ENCODE measurements at places on chromosomes 5 and 9. TPM values are rescaled to one million over a fixed set of nuclear protein-coding genes. Genes with fewer than 3 reads are reported as not detected.

OTP gene
- total RNA-seq: not detected

WDR38 gene
- not detected for total RNA-seq

PCDHGB3 gene
- total RNA-seq: 3.4 TPM

CACNA1B gene
- total RNA-seq: not detected

GRCh38 chr9:93683331-93684134 lies 107.1 kb downstream of the PHF2 start:
- no peak for DNase-seq

GRCh38 chr9:24479361-24480059 lies 66.2 kb downstream of the IZUMO3 start:
- no peak for DNase-seq

DNA sequence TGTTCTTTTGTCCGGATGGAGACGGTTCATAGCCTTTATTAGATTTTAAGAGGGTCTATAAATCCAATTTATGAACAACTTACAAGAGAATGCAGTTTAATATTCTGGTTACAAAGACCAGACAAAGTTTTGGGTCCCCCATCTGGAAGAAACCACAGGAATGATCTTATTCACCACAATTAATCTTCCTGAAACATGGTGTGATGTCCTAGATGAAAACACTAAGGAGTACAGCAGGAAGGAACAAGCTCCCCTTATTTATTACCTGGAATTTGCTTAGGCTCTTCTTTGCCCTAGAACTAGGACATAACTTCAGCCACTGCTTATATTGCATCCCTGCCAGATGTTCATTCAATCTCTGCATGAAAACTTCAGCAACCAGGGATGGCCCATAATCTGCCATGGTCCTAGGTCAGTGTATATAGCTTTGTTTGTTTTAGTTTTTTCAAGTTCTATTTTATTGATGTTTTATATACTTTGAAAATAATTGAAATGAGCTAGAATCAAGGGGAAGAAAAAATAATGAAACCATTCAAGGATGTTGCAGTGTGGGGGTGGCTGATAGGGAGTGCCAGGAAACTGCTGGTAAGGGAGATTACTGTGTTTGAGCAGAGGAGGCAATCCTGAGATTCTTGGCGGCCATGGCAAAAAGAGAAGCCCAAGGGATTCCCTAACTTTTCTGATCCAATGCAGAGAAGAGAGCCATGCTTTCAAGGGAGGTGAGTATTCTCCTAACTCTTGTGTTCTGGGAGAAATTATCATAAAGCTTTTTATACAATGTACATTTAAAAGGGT lies 16.8 kb downstream of the TXNDC8 start:
- no peak for DNase-seq

DNA sequence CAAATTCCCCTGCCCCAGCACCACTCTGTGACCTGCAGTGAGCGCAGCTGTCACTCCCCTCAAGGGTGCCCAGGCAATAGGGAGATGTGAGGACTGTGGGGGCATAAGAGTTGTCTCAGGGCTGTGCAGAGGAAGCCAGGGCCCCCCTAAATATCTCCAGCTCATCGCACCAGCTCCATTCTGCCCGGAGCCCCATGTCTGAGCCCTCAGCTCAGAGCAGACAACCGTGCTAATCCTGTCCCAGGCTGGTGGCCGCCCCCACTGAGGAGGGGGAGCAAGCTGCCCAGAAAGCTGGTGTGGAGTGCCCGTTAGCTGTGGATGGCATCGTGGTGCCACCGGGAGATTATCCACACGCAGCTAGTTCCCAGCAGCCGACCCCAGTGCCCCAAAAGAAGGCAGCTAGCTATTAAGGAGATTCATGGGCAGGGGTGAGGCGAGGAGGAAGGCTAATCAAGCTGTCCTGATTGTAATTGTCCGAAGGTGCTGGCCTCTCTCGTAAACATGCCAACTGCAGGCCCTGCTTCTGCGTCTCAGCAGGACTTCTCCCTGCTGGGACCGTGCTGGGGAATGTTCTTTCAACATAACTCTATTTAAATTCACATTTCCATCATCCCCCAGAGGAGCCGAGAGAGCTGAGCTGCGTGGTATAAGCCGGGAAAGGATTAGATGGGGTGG lies 17.0 kb upstream of the FIBCD1 start:
- DNase-seq: no peak

DNA sequence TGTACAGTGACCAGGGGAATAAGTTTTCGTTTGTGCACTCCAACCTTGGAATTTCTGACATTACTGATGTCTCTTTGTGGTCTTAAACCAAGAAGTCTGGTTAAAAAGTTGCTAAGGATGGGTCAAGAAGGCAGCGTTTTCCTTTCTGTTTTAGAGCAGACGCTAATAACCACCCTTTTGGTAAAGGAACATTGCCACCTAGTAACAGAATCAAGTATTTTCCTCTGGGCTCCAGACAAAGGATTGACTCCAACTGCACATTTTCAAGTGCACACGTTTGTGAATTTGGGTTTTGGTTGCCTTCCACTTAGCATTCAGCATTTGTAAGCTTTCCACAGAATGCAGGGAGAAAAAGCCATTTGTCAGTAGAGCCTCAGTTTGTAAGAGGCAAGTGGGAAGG lies 22.2 kb upstream of the CEP78 start:
- no peak for DNase-seq

- DNase-seq: no peak
Measured at GRCh38 chr9:21998026-21998425, 3.4 kb downstream of the CDKN2B-AS1 start.

- DNase-seq: no peak
Measured at GRCh38 chr5:129398026-129398678, 61.9 kb upstream of the ADAMTS19 start.

DNA sequence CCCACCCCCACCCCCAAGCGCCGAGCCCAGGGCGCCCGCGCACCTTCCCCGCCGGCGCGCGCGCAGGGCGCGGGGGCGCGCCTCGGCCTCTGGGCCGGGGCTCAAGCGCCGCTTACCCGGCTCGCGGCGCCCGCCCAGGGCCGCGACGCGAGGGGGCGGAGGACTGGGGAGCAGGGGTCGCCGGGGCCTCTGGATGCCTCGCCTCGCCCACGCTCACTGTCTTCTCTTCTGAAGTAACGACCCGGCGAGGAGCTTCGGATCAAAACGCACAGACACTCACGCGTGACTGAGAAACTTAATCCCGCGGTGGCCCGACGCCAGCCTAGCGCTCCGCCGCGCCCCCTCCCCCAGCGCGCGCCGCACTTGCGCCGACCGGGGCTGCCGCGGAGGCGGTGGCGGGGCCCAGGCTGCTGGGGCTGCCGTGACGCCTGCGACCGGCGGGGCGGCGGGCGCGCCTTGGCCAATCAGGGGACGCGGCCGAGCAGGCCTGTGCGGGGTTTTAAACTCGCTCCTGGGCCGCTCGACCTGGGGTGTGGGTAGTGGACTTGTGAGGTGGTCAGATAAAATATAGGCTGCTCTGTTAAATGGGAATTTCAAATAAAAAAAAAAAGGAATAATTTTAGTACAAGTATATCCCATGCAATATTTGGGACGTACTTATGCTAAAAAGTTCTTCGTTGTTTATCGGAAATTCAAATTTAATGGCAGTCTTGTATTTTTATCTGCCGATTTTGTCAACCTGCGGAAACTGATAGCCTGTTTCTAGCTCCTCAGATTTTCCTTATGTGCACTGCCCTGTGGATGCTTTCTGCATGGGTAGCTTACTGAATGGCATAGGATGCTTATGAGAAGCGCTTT lies at the start of gene MPDZ:
Gene MPDZ (minus strand): TSS at position 409 of the 858 bp plus-strand sequence. CDS start 29,377 bp downstream, outside the sequence.
- DNase-seq: peak; percentile 17

GRCh38 chr9:112629671-112630485 lies 88.0 kb downstream of the INIP start:
- no peak for DNase-seq

DNA sequence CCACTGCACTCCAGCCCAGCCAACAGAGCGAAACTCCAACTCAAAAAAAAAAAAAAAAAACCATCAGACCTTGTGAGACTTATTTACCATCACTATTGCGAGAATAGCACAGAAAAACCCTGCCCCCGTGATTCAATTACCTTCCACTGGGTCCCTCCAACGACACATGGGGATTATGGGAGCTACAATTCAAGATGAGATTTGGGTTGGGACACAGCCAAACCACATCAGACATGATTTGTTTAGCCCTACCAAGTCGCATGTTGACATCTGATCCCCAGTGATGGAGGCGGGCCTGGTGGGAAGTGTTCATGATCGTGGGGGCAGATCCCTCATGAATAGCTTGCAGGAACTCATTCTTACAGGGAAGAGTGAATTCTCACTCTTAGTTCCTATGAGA lies 26.6 kb downstream of the MYO10 start:
- no peak for DNase-seq

DNA sequence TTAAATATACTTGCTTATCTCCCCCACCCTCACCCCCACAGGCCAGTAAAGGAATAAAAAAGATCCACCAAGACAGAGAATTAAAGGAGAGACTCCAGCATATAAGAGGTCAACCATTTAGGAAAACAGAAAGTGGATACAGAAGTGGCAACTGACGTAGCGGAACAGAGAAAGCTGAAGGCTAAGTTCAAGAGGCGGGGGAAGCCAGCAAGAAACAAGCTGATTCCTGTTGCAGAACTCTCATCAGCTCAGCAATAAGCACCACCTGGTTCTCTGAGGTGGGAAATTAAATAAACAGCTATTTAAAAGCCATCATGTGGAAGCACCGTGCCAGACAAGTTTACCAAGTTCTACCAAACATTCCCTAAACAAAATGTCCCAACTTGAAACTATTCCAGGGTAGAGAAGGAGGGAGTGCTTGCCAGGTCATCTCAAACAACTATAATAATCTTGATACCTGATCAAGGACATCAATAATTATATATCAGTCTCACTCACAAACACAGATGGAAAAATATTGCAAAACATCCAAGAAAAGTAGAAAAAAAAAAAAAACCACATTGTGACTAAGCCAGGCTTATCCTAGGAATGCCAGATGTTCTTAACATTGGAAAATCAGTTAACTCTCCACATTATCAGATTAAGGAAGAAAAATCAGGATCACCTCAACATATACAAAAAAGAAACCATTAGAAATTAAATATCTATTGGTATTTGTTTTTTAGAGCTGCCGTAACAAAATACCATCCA lies 7.3 kb upstream of the ARL15 start:
- no peak for DNase-seq

GRCh38 chr9:5575000-5575399 lies 53.9 kb upstream of the RIC1 start:
- no peak for DNase-seq

- peak; percentile 78 for DNase-seq
Measured at GRCh38 chr5:1010181-1010510, 1.5 kb downstream of the NKD2 start.

DNA sequence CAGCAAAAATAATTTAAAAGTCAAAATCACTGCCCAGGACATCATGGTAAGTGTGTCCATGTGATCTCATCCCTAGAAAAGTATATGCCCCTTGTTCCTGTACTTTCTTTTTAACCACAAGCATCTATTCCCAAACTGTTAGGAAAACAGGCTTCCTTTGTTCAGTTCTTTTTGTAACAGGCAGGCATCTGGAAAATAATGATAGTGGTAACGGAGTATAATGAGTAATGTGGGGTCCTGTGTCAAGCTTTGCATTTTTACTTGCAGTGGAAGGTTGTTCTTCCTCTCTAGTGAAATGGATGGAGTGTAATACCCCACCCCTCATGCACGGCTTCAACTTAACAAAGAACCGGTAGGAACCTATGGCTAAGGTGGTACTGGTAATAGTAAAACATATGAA lies 532.1 kb downstream of the CTNND2 start:
- DNase-seq: no peak

DNA sequence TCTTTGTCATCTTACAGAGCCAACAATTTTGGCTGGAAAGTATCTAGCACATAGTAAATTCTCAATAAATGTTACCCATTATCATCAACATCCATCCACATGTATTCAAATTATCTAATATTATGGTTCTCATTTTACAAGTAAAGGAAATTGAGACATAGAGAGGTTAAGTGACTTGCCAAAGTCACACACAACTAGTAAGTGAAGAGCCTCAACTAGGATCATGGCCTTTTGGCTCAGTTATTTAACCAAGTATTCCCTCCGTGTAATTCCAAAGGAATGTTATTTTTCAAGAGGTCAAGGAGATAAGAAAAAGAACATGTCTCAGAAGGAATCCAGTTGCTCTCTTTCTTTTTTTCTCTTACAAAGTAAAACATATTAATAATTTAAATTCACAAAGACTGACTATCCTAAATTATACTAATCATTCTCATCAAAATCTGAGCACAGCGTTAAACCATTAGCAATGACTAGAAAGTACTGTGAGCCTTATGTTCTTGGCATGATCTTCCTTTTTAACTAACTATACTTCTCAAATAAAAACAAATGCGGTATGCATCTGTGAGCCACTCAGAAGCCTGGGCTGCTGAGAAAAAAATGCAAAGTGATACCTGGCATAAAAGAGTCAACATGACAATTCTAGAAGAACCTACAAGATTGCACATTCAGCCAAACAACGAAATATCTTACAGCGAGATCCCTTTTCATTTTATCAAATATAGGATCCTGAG lies 350.9 kb downstream of the GLIS3 start:
- DNase-seq: no peak

GRCh38 chr9:115006660-115007059 lies 76.3 kb upstream of the TNFSF8 start:
- DNase-seq: no peak

- no peak for DNase-seq
Measured at GRCh38 chr9:95726756-95727155, 148.7 kb upstream of the ERCC6L2 start.

DNA sequence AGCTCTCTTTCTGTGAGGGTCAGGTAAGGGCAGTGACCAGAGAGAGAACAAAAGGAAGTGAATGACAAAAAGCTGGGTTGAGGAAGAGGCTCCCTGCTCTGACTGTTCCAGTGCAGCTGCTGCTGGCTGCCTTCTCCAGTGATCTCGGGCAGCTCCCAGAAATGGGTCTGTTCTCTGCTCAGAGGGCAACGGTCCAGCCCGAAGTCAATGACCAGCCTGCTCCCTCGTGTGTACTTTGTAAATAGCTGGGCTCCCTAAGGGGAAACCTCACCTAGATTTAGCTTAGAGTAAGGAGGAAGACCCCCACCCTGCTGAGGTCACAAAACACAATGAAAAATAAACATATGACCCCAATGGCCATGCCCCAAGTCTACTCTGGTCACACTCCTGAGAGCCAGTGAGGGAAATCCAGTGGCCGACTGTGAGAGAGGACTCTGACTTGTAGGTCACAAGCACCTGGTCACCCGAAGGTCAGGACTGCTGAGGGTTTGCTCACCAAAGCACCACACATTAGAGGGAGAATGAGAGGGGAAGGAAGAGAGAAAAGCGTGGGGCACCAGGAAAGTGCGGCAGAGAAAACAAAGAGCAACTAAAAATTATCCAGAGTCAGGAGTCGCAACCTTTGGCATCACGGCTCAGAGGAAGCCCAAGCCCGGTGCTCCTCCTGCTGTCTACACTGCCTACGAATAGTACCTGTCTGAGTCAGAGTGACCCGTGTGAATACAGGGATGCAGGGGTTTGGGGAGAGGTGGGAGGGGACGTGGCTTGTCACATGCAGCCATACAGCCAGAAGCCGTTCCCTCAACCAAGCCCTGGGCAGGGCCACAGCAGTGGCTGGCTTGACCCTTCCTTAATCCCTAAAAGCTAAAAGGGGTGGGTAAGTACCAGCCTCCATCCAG lies 19.8 kb downstream of the NIPAL4 start:
- DNase-seq: no peak

Data from lower leg skin (tissue), 4 donors.